ENCODE measurements at places on chromosomes 1 and 21.
A peak's percentile ranks its signal among the peaks of the same experiment; 100 is the strongest.

GRCh38 chr1:7899741-7900140 lies 40.9 kb downstream of the TNFRSF9 start:
- peak; percentile 34 for DNase-seq

GRCh38 chr1:201525193-201525778 lies 13.6 kb upstream of the NAV1 start:
- DNase-seq, result no peak

GRCh38 chr1:230137337-230137815 lies 70.3 kb downstream of the GALNT2 start:
- DNase-seq, result peak; percentile 52

- DNase-seq, result peak; percentile 89
Measured at GRCh38 chr1:225772323-225772768, 5.3 kb upstream of the SRP9 start.
